Activated CD8-positive, alpha-beta memory T cell treated with anti-CD3 and anti-CD28 coated beads, Interleukin-2, amount 50 U/mL, for 48 hours (primary cell): ENCODE measurements at places on chromosomes 7 and 10.

- no peak for DNase-seq
Observed at GRCh38 chr7:70694434-70694970, 437.4 kb upstream of the GALNT17 start.

DNA sequence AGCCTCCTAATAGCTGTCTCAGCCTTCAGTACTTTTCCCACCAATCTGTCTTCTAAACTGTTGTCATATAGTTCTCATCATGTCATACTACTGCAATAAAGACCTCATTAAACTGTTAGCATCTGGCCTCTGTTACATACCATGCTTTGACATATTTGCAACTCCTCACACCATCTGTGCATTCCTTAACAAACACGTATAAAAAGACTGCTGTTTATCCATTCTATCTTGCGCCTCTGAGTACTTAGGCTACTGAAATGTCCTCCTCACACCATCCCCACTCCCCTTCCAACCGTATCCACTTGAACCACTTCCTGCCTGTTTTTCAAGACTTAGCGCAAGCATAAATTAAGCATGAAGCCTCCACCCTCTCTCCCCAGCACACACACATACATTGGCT, 41.6 kb downstream of the SLC16A9 start:
- no peak for DNase-seq

GRCh38 chr7:84876061-84876821, 310.6 kb downstream of the SEMA3D start:
- no peak for DNase-seq

DNA sequence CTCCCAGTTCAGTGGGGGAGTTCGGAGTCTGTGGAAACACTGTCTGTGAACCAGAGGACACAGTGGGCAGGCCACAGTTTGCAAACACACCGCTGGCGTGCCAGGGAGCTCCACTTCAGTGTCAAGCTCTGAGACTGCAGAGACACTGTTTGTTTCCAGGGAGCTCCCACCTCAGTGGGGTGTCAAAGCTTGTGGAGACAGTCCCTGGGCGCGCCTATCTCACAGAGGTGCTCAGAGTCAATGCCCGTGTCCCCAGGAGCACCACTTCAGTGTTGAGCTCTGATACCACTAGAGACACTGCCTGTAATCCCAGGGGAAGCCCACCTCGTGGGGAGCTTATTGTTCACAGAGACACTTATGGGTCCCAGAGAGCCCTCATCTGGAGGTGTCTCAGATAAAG, 4.3 kb downstream of the MYO1G start:
- DNase-seq: no peak

GRCh38 chr7:149071182-149071635, 19.3 kb downstream of the ZNF786 start:
- no peak for DNase-seq

- peak; percentile 66 for DNase-seq
Observed at GRCh38 chr10:8035006-8035640, 19.4 kb upstream of the GATA3 start.

- no peak for DNase-seq
Observed at GRCh38 chr10:46247181-46247475, 39.7 kb upstream of the ANTXRL start.

DNA sequence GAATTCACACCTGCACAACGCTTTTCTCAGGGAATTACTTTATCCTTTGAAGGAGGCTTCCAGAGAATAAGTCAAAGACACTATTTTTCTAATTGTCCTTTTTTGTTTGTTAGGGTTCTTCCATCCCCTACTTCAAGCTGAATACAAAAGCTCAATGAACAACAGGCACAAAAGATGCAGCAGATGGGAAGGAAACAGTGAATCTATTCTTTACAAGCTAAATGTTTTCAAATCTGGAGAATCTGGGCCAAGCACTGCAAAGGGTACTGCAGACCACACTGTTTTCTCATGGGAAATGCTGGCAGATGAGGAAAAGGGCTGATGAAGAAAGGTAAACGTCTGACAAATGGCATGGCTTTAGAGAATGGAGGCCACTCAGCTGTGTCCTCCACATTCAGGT, 18.5 kb downstream of the LIPA start:
- no peak for DNase-seq

DNA sequence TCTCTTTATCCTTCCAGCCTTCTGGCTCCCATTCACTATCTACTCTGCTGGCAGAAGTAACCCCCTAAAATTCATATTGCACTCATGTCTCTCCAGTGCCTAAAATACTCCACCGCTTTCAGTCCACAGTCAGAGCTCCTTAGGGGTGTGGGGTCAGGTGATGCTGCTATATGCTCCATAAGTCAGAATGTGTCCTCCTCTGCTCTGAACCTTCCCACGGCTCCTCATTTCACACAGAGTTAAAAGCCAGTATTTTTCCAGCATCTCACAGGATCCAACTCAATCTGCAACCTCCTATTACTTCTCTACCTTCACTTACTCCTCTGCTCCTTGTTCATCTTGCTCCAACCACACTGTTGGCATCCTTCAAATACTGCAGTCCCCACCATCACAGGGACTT, 31.1 kb upstream of the CHCHD3 start:
- no peak for DNase-seq

DNA sequence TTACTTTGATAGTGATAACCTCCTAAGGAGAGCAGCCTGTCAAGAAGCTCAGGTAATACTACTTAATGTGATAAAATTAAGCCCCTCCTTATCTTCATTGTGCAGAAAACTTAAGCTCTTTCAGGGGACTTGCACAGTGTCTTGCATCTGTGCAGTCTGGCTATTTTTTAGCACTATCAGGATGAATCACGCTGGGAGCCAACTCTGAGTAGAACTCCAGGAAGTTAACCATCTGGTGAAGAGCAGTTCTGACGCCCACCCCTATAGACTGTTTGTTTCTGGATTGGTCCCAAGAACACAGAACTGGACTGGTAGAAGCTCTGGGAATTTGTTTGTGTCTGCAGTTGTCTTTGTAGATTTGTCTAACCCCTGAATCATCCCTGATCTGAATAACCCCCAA, 41.9 kb downstream of the AGK start:
- no peak for DNase-seq

- no peak for DNase-seq
Observed at GRCh38 chr7:57328457-57328856, 121.5 kb upstream of the ZNF716 start.

- no peak for DNase-seq
Observed at GRCh38 chr10:10630281-10630680, 387.4 kb upstream of the CELF2 start.

DNA sequence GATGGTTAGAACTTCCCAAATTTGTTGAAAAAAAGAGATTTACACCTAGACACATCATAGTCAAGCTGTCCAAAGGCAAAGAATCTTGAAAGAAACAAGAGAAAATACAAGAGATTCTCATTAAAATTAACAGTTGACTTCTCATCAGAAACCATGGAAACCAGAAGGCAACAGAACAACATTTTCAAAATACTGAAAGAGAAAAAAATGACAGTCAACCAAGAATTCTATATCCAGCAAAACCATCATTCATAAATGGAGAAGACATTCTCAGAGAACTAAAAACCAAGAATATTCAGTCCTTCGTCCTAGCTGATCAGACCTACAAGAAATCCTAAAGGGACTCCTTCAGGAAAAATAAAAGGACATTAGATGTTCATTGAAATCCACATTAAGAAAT, 90.6 kb downstream of the ARHGAP22 start:
- no peak for DNase-seq

DNA sequence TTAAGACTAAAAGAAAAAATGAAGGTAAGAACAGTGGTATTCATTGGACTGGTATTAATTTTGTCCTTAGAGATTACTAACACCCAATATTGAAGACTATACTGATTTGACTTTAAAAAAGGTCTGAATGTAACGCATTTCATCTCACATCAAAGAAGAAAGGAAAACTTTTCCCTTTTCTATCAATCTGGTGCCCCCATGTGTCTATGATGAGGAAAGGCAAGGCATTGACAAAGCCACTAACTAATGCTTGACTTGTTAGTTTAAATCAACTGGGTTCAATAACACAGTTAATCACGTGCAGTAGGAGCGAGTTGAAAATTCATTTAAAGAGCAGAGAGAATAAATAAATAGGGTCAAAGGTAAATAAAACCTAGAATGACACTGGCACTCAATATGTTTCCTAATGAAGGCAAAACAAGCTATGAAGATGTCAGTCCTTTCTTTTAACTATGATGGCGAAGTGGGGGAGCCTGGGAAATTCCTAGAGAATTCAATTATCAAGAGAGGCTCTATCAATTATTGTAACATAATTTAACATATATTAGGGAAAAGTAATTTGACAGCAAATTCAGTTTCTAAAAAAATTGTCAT, 180.9 kb downstream of the ANK3 start:
- no peak for DNase-seq

DNA sequence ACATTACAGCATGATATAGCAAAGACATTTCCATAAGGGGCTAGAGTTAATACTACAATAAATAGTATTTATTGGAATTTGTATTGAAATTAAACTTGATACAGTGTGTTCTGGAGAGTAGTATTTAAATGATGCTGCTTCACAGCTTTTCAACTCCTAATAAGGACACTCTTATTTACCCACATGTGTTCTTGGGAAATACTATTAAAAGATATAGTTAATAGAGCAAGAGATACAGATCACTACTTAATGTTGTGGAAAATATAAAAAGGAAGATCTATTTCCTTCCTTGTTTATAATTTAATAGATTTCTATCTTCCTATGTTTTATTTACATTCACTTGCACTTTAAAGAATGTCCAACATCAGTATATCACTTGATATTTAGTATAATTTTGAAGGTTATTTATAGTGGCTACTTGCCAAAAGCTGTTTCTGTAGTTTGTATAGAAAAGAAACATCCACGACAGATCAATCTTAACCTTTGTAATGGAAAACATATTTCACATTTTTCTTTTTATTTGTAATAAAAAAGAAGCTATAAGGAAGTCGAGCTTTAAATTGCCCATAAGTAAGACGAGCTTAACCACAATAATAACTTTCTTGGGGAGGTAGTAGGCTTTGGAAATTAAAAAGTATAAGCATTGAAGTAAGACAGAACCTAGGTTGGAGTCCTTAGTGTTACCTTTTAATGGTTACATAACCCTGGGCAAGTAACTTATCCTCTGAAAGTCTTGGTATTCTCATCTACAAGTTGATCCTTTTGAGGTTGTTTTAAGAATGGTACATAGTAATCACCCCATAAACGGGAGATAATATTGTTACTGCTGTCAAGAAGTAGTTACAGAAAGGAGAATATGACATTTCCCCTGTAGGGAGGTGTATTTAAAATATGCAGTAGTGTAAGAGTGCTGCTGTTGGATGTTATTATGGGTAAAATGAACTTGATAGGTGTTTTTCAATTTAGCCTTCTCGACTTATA, 32.8 kb downstream of the CPED1 start:
- DNase-seq: no peak

DNA sequence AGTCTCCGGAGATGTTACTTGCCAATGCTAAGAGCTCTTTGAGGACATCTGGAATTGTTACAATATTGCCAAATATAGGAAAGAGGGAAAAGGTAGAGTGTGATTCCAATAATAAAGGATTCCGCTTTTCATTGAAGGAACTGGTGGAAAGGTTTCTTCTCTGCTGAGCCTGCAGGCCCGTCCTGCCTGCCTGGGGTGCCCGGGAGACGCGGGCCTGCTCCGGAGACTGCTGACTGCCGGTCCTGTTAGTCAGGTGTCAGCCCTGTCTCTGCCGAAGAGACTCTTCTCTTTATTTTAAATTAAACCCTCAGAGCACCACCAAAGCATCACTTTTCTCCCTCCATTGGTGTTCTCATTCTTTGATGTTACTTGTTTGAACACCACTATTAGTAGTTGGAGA, 2.2 kb downstream of the EGFR start:
- DNase-seq: no peak

DNA sequence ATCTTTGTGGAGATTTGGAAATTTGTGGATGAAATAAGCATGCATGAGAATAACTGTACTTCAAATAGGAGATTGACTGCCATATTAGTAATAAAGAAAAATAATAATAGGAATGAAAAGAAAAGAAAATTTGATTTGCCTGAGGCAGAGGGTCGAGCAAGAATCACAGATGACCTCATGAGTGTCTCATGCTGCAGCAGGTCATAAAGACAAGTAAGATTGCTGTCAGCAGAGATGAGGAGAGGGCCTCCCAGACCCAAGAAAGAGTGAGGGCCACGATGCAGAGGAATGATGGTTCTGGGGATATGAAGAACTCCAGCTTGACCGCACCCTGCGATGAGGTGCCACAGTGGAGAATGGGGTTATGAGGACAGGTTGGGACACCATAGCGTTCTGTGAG, 39.2 kb downstream of the TOMM7 start:
- no peak for DNase-seq

DNA sequence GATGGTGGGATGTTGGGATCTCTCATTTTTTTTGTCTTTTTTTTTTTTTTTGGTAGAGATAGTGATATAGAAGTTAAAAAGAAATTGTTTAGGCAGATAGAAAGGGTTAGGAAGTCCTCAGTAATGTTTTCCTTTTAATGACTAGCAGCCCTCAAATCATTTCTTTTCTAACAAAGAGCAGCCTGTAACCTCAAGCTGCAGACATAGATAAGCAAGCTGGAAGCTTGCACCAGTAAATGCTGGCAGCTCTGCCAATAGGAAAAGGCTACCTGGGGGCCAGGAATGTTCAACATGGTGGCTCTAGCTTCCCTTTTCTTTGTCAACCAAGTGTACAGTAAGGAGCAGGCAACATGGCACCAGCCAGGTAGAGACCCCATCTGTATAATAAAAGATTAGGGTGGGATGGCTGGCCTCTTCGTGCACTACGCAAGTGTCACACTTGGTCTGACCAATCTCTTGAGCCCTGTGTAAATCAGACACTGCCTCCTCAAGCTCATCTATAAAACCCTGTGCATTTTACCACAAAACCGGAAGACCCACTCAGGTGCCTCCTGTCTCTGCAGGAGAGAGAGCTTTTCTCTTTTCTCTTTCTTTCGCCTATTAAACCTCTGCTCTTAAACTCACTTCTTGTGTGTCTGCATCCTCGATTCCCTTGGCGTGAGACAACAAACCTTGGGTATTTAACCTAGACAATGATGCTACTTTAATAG, 212.9 kb downstream of the SNX10 start:
- no peak for DNase-seq

- no peak for DNase-seq
Observed at GRCh38 chr10:76973091-76974016, 664.3 kb downstream of the KCNMA1 start.
